ENCODE measurements at places on chromosomes 12 and 14.

DNA sequence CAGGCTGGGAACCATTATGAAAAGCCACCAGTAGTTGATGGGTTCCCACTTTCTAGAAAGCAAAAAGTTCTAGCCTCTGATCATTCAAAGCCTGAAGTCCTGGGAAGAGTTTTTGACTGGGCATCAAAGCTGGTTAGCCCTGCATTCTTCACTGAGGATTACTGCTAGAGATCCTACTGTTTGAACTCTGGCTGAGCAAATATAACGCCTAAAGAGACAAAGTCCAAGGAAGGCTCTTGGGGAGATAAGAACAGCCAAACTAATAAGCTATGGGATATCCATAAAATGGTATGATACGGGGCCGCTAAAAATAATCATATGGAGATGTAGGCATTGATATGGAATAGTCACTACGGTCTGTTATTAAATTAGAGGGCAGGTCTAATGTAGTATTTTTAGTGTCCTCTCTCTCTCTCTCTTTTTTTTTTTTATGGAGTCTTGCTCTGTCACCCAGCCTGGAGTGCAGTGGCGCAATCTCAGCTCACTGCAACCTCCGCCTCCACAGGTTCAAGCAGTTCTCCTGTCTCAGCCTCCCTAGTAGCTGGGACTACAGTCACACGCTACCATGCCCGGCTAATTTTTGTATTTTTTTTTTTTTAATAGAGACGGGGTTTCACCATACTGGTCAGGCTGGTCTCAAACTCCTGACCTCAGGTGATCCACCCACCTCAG, 35.5 kb downstream of the PLXNC1 start:
- no peak for DNase-seq

DNA sequence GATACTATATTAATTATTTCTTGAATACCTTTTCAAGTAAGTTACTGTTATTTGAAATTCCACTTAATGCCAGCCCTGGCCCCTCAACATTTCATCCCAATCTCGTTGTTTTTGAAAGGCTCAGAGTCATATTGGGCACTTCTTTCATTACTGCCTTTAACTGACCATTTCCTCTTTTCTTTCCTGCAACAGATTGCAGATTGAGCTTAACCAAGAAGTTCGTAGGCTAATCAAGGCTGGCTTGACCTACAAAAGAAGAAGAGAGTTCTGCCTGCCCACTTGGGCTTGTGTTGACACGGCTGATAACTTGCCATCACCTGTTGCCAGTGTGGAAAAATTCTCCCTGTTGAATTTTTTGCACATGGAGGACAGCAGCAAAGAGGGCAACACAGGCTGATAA, 91.0 kb downstream of the FLRT2 start:
- no peak for DNase-seq

DNA sequence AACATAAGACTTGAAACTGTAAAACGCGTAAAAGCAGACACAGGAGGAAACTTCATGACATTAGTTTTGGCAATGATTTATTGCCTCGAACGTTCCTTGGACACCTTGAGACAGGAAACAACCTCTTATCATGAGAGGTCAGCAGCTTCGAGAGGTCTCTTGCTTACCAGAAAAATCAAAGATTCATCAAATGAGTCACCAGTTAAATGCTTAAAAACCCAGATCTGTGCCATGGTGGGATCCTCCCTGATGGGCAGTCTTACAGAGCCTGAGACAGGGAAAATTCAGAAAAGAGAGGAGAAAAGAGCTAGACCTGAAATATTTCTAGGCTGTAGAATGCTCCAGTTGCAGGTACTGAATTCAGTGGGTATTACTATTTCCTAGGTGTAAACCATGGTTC, 1093.9 kb downstream of the AACS start:
- no peak for DNase-seq

DNA sequence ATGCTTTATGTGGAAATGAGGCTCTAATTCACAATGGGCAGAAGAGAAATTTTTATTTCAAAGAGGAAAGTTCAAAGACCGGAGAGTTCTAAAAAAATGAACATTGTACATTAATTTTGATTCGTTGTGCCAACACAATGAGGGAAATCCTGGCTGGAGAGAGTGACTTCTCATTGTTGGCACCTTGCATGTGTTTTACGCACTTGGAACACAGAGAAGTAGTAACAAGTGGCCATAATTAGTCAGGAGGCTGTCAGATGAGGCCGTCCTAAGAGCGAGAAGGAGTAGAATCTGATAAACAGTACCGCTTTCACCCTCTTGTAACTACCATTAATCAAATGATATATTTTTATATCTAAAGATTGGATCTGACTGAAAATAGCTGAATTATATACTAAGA, 6.9 kb downstream of the LMO3 start:
- no peak for DNase-seq

DNA sequence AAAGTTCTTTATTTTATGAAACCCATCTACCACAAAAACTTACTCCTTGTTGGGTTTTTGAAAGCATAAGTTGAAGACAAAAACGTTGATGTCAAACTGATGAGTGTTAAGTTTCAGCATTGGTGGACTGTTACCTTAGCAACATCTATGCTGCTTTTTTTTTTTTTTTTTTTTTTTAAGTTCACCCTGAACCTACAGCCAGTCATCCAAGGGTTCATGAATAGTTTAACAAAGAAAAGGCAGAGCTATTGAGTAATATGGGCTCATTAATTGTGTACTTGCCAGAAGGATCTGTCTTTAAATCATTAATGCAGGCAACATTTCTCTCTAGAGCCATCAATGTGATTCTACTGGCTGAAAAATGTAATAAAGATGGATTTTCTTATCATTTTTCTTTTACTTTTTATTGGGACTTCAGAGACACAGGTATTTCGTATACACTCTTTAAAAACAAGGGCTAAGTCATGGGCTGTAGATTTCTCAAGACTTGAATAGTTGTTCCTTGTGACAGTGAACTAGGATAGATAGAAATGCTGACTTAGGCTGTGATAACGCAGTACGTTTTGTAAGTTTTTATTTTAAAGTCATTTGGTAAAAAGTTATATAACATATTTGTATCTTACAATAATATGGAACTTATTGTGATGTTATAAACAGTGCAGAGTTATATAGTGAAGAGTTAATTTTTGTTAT, at the start of gene PTPRQ:
PTPRQ (plus strand) TSS at position 262 of the 693 bp plus-strand sequence; CDS start at position 373, 111 bp downstream.
- no peak for DNase-seq

DNA sequence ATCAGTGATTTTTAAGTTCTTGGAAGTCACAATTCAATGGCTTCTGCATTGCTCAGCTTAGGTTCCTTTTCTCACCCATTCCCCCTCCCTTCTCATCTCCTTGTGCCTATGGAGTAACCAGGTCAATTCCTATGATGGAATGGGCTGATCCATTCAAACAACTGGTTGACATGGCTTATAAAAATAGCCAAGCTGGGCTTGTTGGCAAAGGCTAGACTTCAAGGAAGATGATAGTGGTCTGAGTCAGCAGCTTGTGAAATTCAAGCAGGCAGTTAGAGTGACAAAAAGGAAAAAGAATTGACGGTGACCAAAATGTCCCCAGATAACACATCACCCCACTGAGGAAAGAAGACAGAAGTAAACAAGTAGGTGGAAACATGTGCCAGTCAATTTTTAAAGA, 119.9 kb upstream of the PCED1B start:
- DNase-seq: no peak

DNA sequence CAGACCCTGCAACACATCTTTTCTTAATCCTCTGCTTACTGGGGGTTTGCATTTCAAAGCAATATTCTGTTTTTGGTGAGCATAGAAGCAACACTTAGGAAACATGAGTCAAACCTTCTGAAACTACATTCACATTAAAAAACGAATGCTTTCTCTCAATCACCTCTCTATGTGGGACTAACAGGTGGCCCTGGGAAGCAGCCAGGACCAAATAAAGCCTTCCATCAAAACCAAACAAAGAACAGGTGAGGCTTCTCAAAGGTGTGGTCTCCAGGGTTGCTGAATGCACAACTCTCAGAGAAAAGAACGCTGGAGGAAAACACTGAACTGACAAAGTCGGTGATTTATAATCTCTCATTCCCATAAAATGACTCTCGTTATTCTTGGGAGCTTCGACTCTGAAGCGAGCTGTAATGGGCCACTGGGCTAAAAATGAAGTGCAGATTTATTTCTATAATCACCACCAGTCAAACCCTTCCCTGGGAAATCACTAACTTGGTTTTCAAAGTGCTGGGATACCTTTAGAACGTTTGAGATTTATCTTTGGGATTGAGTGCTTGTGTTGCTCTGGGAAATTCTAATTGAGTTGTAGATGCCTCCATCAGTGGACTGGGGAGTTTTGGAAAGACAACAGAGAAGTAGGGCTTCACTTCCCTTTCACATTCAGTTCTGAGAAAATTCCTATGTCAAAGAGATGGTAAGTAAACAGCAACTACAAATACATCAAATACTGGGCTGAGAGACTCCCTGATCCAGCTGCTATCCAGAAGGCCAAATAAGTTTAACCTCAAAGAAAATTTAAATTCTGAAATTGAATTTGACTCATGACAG, 262.0 kb upstream of the TMPO start:
- DNase-seq: no peak

- DNase-seq: no peak
Observed at GRCh38 chr12:3263939-3264922, 187.1 kb downstream of the TSPAN9 start.

DNA sequence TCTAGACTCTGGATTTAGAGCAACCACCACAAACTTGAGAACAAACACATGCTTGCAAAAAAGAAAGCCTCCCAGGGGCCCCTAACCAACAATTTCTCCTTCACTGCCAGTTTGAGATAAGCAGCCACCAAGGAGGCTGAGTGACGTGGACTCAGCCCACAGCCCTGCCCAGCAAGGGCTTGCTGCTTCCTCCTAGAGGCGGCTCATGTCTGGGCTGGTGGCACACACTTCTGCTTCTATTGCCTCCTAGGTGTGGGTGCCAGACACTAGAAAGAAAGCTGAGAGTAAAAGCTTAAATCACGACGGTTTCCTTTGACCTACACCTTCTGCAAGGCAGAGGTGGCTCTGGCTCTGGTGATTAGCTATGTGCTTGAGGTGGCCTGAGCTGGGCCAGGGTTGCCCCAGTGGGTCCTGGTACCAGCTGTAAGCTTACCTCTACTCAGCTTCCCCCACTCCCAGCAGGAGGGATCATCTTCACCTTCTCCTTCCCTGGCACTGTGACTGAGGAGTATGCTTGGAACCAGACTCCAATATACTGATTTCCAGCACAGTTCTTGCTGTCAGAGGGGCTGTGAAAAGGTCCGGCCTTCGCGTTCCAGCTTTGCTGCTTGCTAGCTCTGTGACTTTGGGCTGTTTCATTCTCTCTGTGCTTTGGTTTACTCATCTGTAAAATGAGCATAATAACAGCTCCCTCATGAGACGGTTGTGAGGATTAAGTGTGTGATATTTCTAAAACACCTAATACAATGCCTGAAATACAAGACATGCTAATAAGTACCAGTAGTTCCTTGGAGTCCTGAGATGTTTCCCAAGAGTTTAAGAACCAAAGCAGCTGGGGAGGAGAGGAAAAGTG, 89.7 kb upstream of the PARP11 start:
- DNase-seq: no peak

DNA sequence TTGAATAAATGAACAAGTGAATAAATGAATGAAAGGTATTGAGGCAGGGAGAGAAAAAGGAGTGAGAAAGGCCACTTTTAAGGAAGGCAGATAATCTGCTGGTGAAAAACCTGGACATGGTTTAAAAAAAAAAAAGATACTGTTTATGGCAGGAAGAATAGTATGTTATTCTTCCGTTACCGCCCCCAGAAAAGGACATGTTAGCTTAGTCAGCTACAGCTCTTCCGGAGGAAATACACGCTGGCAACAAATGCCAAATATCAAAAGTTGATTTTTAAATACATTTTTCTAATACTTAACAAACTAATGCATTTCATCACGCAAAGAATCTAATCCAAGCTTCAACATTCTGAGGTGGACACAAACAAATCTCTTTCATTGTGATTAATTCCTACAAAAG, 43.2 kb downstream of the SLC5A8 start:
- DNase-seq: no peak

GRCh38 chr14:94213741-94214140, 39.6 kb downstream of the PPP4R4 start:
- no peak for DNase-seq

DNA sequence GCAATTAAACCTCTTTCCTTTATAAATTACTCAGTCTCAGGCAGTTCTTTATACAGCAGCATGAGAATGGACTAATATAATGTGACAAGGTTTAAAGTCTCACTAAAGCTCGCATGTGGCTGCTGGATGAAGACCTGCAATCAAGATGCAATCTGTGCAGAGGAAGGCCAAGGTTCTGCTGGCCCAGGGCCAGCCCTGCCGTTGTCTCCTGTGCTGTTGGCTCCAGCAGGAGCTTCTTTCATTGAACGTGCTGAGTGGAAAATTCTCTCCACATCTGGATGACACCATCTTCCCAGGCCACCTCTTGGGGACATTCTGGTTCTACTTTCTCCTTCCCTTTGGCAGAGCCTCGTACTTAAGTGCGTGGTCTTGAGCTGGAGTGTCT, 742.2 kb downstream of the VRK1 start:
- DNase-seq: no peak

GRCh38 chr12:113092607-113093408, 36.3 kb downstream of the DTX1 start:
- peak; percentile 11 for DNase-seq

DNA sequence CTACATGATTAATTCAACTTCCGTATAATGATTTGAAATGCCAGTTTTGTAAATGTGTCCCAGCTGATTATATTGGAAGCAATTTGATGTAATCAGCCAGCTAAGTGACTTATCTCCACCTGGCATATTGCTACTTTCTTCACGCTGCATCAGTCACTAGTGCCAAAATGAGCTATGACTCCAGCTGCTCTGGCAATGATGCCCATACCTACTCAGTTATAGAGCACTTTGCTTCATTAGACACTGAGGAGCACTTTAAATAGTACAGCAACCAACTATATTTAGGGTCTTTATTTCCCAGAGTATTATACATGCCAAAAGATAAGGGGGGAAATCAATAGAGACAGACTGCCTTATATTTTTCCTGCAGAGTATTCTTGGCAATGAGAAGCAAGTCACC, 67.9 kb upstream of the LIN7A start:
- no peak for DNase-seq

DNA sequence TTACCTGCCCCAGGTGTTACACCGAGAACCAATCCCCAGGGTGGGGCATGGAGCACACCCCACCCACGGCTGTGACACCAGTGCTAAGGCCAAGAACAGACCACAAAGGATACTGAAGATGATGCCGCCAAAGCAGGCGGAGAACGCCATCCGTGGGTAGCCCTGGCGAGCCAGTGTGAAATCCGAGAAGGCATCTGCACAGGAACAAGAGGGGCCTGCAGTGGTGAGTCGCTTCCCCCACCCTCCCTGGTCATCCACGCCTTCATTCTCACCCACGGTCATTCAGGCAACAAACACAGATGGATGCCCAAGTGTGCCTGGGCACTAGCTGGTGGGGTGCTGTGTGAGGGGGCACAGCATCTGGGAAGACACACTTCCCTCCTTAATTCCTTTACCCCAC, 28.5 kb downstream of the SLC8B1 start:
- DNase-seq: no peak

DNA sequence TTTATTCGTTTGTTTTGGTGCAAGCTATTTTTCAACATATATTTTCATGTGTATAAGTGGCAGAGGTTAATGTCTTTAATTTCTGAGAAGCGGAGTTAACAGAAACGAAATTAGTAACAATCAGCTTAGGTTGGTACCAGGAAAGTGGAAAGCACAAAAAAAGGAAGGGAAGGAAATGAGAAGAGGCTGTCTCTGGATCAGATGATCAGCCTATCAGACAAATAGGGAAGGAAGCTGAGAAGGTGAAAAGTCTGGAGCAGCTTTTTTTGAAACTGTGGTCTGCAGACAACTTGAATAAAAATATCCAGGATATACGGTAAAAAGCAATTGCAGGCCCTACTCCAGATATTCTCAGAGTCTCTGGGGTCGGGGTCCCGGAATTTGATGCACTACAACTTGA, 265.0 kb downstream of the SSPN start:
- DNase-seq: no peak

GRCh38 chr14:104353921-104354701, 215.7 kb downstream of the KIF26A start:
- no peak for DNase-seq

Measured in nucleus accumbens (tissue), 56 donors.